ENCODE measurements at places on chromosomes 7 and 10.
A peak's percentile ranks its signal among the peaks of the same experiment; 100 is the strongest.

DNA sequence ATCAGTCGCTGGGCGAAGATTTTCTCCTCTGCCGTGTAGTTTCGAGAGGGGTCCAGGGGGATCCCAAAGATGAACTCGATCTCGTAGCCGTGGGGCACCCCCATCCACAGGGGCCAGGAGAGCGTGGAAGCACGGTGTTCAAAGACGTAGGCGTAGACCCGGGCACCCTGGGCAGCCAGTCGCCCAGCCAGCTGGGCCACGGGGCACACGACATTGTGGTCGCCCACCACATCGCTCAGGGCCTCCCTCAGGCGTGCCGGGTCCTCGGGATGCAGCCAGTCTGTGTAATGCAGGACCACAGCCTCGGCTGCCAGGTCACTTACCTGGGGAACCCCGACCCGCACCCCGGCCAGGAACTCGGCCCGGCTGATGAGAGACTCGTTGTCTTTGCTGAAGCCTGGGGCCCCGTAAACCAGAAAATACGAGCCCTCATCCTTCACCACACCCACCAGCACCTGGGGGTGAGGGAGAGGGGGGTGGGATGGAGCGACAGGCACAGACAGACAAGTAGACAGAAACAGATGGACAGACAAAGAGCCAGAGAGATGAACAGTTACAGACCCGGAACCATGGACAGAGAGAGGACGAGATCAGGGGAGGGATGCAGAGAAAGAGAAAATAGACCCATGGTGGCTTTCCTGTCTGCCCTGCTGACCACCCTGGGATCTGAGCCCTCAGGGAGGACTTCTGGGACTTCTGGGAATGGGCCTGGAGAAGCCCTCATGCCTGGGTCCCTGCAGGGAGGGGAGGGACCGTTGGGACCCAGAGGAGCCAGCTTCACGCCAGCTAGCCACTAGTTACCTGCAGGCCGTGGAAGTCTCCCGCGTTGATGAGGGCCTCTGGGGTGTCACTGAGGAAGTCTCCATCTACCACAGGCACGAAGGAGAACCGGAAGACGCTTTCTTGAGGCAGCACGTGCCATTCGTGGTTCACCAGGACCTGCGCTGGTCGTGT lies 3.0 kb downstream of the ACHE start:
- DNase-seq: no peak

DNA sequence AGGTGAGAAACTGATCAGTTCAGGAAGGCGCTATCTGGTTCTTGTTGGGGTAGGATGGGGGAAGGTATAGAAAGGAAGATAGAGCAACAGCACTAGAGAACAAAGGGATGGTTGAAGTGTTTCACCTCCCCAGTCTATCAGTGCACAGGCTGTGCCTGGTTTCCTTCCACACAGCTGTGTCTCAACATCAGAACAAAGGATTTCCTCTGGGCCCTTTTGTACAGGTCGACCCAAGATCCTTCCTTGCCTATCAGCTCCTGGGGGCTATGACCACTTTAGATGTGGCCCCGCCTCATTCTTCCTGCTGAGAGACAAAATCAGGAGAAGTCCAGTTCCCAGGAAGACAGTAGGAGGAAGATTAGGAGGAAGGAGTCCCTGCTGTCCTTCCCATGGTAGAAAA lies 65.6 kb downstream of the NAMPT start:
- DNase-seq: no peak

DNA sequence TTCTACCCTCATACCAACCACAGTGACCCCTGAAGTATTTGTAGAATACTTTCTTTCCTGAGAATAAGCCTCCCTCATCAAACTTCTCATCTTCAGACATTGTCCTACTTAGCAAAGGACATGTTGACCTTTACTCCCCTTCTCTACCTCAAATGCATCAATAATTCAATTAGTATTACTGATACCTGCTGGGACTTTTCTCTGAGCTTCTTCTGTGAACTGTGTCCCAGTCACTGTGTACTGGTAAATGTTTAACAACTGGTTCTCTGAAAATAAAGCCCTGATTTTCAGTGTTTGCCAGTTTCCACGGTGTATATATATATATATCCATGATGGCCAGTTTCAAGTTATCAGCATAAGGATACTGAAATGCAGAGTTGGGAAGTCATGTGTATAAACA lies 12.2 kb downstream of the PANK1 start:
- DNase-seq: no peak

DNA sequence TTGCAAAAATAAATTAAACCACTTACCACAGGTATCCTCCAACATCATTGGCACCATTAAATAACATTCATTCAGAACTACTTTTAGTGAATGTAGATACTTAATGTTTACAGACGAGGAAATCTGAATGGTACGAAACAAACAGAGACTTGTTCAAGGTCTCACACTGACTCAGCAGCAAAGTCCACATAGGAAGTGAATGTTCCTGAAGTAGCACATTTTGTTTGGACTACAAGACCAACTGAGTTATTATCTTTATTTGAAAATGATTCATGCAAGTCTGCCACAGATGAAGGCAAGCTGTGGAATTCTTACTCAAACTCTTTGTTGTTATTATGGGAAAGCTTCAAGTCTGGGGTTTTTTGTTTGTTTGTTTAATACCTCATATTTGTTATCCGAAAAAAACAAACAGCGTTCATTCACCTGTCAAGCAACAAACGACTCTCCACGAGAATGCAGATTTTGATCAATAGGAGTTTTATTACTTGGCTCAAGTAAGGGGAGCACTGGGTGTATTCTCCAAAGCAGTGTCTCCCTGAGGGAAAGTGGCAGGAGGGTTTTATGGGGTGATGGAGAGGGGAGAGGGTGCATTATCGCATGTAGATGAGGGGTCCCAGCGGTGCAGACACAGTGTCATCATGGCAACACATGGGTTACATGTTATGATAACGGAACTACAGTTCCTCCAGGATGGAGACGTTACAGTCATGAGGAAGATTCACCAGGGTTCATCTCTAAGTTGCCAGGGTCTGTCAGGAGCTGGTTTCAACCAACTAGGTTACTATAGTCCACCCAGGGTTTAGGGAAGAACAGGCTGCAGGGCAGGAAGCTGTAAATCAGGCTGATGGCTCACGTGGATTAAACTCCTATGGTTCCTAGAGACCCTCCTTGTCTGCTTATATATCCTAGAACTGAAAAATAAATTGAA lies 147.7 kb upstream of the AKR1E2 start:
- DNase-seq: no peak

DNA sequence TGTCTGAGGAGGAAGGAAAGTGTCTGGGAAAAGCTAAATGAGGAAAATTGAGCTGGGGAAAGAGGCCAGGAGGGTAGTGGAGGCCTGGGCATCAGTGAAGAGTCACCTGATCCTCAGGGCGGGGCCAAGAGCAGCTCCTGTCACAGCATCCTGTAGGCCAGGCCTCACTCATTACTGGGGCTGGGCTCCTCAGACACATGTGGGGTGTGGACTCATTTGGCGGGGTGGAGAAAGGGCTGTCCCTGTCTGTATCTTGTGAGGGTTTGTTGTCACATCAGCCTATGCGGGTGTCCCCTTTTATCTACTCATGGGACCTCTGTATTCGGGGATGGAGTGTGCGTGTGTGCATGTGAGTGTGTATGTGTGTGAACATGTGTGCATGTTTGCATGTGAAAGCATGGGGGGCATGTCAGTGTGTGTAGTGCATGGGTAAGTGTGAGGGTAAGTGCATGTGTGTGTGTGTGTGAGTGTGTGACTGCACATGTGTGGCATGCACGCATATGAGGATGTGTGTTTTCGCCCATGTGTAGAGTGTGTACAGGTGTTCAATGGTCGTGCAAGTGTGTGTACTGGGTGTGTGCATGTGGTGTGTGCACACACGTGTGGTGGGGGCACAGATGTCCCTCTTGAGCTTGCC lies 67.8 kb downstream of the RAMP3 start:
- no peak for DNase-seq

DNA sequence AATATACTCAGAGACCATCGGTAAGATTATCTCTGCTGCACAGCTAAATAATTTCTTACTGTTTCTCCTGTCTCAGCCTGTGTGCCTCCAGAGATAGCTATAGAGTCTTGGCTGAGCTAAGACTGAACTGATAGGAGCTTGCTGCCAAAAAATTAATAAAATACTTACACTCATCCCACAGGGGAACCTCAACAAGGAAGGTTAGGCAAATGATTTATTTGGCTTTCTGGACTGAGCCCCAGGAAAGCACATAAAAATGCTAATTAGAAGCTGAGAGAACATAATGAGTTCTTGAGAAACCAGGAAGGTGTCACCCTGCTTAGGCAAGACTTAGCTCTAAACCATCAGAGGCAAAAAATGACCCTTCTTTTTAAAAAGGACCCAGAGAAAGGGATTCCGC lies 534.5 kb downstream of the TNS3 start:
- DNase-seq: no peak

- DNase-seq: no peak
Observed at GRCh38 chr10:34177445-34177844, 637.7 kb downstream of the PARD3 start.

- no peak for DNase-seq
Observed at GRCh38 chr10:106396192-106396591, 768.3 kb downstream of the SORCS1 start.

DNA sequence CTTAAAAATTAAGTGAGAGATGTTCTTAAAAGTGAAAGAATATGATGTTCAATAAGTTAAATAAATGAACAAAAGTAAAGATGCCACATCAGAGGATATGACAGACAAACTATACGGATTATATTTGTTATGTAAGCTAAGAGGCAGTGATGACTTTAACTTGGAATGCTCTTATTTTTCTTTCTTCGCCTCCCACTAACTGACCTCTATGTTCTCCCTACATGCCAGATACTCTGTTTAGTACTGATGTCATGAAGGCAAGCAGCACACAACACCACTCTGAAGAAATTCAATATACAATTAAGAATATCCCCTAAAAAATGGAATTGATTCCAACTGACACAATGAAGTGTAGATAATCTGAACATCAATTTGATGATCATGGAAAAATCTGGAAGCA lies 223.4 kb downstream of the DOCK4 start:
- DNase-seq: no peak

DNA sequence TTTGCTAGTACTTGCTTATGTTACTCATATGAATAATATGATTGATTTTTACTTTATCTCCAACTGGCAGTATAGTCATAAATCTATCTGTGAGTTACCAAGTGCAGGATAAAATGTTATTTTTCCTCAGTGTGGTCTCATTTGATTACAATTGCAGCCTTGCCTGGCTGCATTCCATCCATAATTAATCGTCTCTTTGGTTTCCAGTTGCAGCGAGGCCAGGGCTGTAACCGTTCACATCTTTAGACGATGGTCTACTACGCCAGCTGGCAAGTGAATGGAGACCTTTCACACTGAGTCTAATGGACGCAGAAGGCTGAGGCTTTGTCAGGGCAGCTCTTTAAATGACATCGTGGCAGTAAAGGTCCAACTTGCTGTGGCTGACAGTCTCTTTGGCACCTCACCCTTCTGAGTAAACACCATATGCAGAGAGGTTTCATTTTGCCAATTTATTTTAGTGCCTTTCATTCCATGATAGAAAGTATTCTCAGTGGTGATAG lies 84.0 kb downstream of the ARL4A start:
- peak; percentile 98 for DNase-seq

- no peak for DNase-seq
Observed at GRCh38 chr7:35025369-35025870, 11.9 kb downstream of the DPY19L1 start.

GRCh38 chr10:62842983-62843382 lies 26.8 kb upstream of the EGR2 start:
- DNase-seq: no peak

- no peak for DNase-seq
Observed at GRCh38 chr7:37666026-37666799, 17.4 kb upstream of the GPR141 start.

- DNase-seq: peak; percentile 5
Observed at GRCh38 chr7:29917641-29918040, 72.0 kb downstream of the SCRN1 start.

- peak; percentile 86 for DNase-seq
Observed at GRCh38 chr7:141071260-141071854, 2.5 kb upstream of the TMEM178B start.

DNA sequence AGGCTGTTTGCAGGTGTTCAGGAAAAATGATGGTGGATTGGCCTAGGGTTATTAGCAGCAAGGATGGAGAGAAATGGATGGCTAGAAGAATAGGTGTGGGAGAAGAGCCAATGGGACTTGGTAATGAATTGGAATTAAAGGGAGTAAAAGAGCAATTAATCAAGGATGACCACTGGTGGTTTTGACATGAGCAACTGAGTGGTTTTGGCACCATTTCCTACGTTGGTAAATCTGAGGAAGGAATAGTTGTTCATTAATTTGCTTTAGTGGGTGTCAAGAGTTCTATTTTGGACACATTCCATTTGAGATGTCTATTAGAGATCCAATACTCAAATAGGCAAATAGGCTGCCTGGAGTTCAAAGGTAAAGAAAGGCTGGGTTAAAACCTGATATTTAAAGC lies 38.2 kb upstream of the NRBF2 start:
- DNase-seq: no peak

- no peak for DNase-seq
Observed at GRCh38 chr7:113412410-113412809, 294.1 kb upstream of the SMIM30 start.

DNA sequence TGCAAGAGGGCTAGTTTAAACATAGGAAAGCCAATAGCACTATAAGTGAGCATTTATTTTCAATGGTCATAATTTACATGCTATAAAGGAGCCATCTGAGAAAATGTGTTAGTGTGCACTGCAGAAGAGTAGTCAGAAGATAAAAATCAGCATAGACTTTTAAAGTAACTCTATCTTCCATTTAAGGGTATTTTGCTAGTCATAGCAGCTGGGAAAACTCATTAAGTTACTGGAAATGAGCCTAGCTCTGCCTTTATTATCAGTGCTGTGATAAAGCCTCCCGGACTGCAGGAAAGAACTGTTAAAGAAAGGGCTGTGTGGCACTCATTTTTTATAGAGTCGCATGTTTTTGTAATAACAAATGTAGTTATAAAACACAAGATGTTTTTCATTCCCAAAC lies 825.8 kb upstream of the POM121L12 start:
- no peak for DNase-seq

DNA sequence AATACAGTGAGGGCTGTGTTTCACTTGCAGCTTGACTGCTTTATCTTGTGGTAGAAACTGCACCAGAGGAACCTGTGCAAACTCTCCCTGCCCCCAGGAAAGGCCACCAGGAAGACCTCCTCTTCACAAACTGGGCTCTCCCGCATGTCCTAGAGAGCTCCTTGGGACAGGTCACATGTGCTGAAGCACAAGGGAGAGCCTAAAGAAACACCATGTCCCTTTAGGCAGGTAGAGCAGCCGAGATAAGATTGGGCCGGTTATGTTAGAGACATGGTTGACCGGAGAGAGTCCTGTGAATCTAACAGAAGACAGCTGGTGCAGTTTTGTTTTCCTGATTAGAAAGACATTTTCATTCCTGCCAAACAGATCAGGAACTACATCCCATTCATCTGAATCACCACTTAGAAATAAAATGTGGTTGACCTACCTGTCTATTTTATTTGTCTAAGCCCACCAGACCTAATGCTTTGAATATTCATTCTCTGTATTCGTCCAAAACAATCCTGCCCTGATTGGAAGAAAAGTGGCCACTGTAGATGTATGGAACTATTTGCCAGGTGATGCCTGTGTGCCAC lies 224.1 kb downstream of the GLI3 start:
- no peak for DNase-seq

DNA sequence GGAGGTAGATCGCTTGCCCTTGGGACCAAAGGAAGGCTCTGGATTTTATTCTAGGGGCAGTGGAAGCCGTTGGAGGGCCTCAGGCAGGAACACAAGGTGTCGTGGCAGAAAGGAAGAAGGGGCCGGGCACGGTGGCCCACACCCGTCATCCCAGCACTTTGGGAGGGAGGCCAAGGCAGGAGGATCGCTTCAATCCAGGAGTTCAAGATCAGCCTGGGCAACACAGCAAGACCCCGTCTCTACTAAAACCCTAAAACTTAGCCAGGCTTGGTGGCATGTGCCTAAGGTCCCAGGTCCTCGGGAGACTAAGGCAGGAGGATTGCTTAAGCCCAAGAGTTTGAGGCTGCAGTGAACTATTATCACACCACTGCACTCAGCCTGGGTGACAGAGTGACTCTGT lies 5.2 kb upstream of the PDGFA start:
- no peak for DNase-seq

Measured in NCI-H1105 treated with DMSO at 0.1 percent for 48 hours (cell line).